Cerebellar nuclear complex (tissue), 1 donor: ENCODE measurements at places on chromosomes 7 and 10.

DNA sequence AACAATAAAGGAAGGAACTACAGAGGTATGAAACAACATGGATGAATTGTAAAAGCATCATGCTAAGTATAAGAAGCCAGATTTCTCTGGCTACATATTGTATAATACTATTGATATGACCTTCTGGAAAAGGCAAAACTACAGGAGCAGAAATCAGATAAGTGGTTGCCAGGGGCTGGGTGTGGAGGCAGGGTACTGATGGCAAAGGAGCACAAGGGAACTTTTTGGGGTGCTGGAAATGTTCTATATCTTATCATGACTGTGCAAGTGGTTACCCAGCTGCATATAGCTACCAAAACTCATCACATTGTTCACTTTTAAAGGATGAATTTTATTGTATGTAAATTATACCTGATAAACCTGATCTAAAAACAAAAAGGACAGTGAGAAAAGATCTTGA lies 72.4 kb downstream of the SKAP2 start:
- DNase-seq: no peak

DNA sequence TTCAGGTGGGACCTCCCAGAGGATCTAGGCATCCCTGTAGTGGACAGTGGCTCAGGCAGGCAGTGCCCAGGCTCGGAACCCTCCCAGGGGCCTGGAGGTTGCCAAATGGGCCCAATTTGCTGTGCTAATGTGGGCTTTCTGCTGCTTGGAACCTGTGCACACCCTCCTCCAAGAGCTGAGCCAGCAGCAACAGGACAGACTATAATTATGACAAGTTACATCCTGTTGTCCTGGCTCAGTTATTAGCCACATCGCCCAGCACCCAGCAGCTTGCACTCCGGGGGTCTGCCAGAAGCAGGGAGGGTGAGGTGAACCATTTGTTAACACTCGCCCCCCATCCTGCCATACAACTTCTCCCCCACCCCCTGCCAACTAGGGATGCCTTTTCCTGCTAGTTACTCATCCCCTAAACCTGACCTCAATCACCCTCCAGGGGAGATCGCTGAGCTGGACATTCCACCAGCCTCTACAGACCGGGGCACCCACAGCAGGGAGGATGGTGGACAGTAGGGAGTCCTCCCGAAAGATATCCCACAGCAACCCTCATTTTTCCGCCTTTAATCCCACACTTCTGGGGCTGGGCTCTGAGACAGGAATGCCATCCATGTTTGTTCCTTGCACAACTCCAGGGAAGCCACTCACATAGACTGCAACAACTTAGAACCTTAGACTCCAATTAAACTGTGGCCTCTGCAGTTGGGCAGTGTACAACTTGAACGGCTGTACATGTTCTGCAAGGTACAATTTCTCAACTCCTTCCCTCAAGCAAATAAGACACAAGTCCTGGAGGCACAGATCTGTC lies 7.9 kb upstream of the MYL10 start:
- no peak for DNase-seq

- no peak for DNase-seq
Measured at GRCh38 chr10:17106991-17107390, 22.6 kb downstream of the CUBN start.

- DNase-seq: no peak
Measured at GRCh38 chr10:108443636-108444035, 1279.1 kb upstream of the SORCS1 start.

GRCh38 chr10:84545651-84546050 lies 217.3 kb downstream of the CCSER2 start:
- DNase-seq: no peak

DNA sequence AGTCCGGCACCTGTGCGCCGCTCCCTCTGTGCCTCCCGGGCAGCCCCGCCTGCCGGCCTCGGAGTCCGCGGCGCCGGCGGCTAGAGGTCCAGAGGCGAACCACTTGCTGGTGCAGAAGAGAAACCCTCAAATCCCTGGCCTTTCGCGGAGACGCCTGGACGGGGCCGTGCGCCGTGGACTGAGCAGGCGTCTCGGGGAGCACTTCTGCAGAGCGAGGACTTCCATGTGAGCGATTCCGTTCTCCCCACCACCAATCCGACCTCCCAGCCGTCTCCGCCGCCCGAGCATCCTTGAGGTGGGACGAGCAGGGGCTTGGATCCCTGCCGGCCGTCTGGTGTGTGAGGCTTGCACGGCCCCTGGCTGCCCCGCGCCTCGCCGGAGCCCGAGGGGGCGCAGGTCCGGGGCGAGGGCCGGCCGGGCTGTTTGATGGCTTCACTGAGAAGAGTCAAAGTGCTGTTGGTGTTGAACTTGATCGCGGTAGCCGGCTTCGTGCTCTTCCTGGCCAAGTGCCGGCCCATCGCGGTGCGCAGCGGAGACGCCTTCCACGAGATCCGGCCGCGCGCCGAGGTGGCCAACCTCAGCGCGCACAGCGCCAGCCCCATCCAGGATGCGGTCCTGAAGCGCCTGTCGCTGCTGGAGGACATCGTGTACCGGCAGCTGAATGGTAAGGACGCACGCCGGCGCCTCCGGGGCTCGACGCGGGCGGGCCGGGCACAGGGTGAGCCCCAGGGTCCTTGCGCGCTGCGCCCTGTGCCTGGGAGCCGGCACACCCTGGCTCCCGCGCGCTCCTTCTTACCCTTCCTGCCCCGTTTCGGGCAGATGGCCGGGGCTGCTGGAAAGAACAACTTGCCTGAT lies 660 bp downstream of the GALNT17 start:
- no peak for DNase-seq

GRCh38 chr7:151968357-151968756 lies 12.1 kb downstream of the GALNTL5 start:
- DNase-seq: no peak

DNA sequence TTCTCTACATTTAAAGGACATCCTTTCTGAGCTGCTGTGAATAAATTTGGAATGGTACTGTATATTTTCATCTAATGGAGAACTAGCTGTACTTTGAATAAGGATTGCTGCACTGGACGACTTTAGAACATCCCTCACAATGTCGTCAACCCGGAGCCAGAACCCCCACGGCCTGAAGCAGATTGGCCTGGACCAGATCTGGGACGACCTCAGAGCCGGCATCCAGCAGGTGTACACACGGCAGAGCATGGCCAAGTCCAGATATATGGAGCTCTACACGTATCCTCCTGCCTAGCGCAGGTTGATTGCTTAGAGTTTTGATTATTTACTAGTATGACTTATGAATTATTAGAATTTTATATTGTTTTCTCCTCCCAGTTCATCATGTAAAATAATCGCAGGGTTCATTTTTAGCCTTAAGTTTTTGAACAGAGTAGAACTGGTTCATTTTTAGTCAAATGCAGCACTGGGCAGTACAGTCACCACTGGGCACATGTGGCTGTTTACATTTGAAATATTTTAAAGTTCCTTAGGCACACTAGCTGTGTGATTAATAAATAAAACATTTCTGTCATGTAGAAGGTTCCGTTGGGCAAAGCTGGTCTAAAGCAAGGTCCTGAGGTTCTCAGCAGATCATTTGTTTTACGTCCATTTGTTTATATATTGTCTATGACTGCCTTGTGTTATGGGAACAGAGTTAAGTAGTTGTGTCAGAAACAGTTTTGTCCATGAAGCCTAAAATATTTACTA lies 31.5 kb downstream of the CUL1 start:
- DNase-seq: peak; percentile 66

- no peak for DNase-seq
Measured at GRCh38 chr10:52631648-52632047, 140.9 kb downstream of the MBL2 start.

DNA sequence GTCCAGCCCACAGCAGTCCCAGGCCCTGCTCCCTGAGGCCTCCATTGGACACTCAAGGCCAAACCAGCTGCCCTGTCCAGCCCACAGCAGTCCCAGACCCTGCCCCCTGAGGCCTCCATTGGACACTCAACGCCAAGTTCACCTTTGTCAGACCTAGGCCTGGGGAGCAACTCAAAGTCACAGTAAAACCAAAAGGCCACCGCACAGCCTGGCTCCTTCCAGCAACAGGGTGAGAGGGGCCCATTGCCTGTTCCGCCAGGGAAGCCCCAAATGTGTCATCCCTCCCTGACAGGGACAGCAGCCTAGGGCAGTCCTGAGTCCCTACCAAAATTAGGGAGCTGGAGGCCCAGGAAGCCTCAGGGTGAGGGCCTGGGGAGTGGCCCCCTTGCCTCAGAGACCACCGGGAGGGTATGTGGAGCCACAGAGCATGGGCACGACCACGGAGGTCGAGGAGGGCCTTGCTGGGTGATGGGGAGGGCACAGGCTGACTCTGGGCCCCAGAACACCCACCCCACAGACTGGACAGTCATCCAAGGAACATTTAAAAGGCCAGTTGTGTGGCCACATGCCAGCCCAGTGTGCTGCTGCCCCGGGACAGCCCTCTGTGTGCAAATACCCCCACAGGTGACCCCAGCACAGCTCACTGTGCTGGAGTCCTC lies 66.5 kb upstream of the PPP2R2D start:
- DNase-seq: no peak

GRCh38 chr10:3692387-3692999 lies 92.5 kb downstream of the KLF6 start:
- no peak for DNase-seq

- DNase-seq: no peak
Measured at GRCh38 chr7:5633161-5634106, 148.0 kb downstream of the RNF216 start.

DNA sequence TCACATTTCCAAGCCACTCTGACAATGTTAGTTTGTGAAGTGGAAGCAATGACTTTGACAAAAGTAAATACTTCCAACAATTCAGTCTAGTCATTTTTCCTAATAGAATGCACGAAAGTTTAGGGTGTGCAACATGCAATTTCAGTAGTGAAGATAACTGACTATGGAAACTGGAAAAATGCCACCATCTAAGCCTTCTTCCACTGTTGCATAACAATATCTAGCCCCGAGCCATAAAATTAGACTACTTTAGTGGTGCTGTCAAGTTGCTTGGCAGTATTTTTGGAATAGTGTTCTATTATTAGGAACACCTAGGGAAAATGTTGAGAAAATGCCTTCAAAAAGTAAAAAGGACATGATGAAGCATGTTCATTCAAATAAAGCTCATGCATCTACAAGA lies 17.9 kb downstream of the SEMA3A start:
- no peak for DNase-seq

GRCh38 chr7:39808796-39809481 lies 141.1 kb upstream of the CDK13 start:
- no peak for DNase-seq

- DNase-seq: no peak
Measured at GRCh38 chr7:98860071-98860470, 9.7 kb downstream of the TMEM130 start.

GRCh38 chr7:24769014-24769830 lies 12.0 kb upstream of the GSDME start:
- DNase-seq: no peak

DNA sequence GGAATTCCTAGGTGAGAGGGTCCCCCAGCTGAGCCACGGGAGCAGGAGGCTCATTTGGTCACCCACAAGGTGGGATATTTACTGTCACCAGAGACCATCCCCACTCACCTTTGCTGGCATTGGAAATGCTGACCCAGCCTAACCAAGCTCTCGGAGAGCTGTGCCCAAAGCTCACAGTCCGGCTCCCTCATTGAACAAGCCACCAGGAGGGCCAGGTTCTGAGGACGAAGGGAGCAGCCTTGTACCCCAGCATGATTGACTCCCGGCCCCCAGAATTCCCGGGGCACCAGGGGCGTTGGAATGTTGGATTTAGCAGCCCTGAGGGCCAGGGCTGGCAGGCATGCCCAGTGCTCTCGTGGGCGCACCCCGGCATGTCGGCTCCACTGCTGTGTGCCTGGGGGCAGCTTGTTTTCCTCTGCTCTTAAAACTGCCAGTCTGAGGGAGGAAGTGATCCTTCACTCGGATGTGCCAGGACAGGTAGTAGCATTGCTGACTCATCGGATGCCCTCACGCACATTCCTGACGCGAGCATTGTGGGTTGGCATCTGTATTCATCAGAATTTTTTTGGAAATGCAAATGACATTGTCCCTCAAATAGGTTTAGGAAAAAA lies 23.3 kb downstream of the CLIP2 start:
- no peak for DNase-seq

GRCh38 chr10:60944910-60945297 lies 919 bp upstream of the RHOBTB1 start:
- no peak for DNase-seq

DNA sequence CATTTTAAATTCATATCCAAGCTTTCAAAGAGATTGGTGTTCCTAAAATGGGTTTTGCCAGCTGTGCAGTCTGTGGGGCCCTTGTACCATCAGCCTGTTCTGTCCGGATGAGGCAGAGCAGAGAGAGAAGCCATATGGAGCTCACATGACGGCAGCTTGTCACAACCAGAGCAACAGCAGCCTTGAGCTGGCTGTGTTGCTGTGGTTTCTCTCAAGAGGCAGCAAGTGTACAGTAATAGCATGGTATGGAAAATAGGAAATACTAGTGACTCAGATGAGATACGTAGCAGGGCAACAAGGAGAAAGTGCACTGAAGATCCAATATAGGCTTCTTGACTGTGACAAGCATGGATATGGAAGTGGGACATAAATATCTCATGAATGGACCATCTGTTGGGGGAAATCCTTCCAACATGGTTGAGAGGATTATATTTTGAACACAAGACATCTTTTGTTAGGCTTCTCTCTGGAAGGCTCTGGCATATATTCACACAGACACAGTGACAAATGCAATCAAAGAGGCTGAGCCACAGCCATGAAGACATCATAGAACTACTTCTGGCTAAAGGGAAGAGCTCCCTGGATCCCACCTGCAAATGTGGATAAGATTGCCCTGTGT lies 251.0 kb upstream of the TAC1 start:
- DNase-seq: no peak

GRCh38 chr7:51249187-51249945 lies 67.2 kb downstream of the COBL start:
- no peak for DNase-seq

DNA sequence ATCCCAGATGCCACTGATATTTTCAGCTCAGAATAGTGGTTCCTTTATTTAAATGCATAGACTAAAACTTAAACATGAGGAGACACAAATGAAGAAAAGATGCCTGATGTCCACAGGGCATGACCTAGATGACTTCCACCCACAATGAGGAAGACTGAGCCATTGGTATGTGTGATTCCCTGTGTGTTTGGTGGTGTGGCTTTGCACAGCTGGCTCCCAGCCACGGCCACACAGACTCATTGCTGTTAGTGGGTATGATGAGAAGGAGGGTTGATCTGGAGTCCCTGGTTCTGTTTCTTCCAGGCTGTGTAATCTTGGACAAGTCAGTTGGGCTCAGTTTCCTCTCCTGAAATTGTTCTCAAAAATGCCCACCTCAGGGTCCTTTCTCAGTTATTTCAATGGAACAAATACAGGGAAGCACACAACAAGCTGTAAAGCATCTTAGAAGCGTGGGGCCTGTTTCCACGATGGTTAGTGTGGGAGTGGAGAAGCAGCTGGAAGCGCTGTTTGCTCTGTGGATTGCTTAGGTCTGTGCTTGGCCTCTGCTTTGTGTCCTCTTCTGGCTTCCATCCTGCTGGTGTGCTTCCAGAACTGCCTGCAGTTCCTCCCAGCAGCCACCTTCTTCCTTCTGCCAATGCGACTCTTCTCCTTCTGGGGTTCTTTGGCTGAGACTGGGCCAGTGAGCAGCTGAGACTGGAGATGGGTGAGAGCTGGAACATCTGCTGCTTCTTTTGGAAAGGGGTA lies 303.7 kb downstream of the BMPER start:
- DNase-seq: peak; percentile 14
